ENCODE measurements at places on chromosomes 4 and X.

DNA sequence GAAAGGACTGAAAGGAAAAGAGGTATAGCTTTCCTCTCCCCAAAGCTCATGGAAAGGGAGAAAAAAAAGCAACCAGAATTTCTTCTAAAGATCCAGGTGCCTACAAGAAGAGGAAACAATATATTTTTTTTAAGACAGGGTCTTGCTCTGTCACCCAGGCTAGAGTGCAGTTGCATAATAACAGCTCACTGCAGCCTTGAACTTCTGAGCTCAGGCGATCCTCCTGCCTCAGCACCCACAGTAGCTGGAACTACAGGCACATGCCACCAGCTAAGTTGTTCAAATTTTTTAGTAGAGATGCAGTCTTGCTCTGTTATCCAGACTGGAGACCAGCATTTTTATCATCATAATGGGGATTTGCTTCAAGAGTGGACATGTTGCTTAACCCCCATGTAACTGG is 30.5 kb upstream of the BBS12 start:
- no peak for DNase-seq

DNA sequence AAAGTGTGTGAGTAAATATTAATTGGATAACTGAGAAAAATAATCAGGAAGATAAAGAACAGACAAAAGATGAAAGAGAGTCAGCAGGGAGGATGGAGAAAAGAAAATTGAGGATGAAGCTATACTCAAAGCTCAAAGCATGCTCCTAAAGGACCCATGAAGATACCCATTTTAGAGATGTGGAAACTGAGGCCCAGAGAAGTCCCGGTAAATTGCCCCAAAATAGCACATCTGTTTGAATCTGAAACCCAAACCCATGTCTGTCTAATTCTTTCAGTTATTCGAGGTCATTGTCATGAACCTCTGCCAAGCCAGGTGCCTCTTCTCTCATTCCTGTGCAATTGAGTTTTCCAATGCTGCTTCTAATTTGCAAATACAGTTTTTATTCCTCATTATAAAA is 29.6 kb upstream of the MSX1 start:
- no peak for DNase-seq

GRCh38 chr4:105520819-105521790 is 31.3 kb upstream of the ARHGEF38 start:
- DNase-seq, result peak; percentile 38

DNA sequence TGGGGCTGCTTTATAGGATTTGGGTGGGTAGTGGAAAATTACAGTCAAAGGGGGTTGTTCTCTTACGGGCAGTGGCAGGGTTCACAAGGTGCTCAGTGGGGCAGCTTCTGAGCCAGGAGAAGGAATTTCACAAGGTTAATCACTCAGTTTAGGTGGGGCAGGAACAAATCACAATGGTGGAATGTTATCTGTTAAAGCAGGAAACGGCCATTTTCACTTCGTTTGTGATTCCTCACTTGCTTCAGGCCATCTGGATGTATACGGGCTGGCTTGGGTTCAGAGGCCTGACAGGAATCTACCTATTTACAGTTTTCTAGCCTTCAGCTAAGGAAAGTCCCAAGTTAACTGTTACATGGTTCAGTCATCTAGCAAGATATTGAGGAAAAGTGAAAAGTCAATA is 1003.5 kb downstream of the STPG2 start:
- no peak for DNase-seq

- no peak for DNase-seq
Observed at GRCh38 chrX:132636080-132636479, 147.2 kb upstream of the MBNL3 start.

GRCh38 chr4:15963576-15963975 is 601 bp upstream of the FGFBP2 start:
- no peak for DNase-seq

- DNase-seq, result no peak
Observed at GRCh38 chr4:14752341-14753046, 249.8 kb upstream of the CPEB2 start.

- DNase-seq, result no peak
Observed at GRCh38 chr4:55386840-55387239, 8.9 kb upstream of the TMEM165 start.

DNA sequence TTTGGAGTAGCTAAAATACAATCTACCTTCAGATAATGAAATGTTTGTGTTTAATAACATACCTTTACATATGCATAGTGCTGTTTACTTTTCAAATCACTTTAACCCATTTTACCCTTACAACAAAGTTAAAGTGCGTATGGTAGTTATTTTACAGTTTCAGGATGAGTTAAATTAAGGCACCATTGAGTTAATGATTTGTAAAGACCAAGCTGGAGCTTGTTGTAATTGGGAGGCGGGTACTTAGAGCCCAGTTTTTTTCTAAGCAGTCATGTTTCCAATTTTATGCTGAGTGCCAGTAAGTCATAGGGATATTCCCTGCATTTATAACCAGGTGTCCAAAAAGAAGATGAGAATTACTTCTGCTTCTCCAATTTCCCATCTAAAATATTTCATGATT is 84.2 kb upstream of the NRK start:
- no peak for DNase-seq

DNA sequence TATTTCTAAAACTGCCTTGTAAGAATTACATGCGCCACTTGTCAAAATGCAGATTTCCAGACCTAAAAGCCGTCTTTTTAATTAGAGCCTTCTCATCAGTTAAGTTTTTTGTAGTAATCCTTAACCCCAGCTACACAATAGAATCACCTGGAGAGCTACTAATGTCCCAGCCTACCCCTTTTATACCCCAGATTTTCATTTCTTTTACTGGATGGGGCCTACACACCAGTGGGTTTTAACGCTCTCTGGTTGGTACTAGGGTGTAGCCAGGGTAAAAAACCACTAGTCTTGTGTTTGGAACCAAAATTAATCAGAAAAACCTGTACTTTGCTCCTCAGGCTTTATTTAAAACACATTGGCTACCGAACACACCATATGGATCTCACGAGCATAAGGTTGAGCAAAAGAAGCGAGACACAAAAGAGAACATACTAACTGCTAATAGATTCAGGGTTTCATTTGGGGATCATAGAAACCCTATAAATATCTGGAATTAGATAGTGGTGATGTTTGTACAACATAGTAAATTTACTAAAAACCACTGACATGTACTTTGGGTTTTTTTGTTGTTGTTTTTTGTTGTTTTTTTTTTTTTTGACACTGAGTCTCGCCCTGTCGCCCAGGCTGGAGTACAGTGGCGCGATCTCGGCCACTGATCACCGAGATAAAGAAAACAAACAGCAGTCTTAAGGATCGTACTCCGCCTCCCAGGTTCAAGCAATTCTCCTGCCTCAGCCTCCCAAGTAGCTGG is 30.6 kb downstream of the BBS12 start:
- DNase-seq, result no peak

- no peak for DNase-seq
Observed at GRCh38 chrX:127963696-127964095, 88.5 kb downstream of the ACTRT1 start.

DNA sequence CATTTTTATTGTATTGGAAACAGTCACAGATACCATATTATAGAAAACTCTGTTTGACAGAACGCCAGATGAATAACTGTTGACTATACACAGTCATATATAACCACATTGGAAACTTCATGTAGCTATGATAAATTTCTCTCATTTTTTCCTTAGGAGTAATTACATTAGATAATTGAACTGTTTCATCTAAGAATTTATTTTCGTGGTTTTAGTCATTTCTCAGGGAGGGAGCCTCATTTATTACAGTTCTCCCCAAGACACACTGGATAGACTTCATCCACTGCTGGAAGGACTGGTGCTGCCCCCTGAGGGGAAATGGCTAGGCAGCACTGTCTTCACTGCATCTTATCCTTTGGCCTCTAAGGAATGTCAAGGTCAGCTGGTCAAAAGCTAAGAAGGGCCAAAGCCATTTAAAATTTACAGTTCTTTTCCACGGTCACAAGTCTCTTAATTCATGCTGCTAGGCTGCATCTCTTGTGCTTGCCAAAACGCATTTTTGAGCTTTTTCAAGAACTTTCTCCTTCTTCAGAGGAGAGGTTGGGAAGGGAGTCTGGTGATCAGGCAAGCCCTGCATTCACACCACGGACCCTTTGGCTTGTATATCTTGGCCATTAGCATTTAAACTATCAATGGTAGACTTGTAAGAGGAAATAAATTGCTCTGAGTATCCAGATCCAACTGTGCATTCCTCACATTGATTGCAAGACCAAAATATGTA is 145.1 kb downstream of the CBR4 start:
- no peak for DNase-seq

GRCh38 chr4:19807505-19807904 is 444.2 kb upstream of the SLIT2 start:
- DNase-seq, result no peak

- DNase-seq, result no peak
Observed at GRCh38 chr4:16641971-16642370, 256.5 kb downstream of the LDB2 start.

- no peak for DNase-seq
Observed at GRCh38 chrX:2710041-2710840, 19.1 kb downstream of the CD99 start.

DNA sequence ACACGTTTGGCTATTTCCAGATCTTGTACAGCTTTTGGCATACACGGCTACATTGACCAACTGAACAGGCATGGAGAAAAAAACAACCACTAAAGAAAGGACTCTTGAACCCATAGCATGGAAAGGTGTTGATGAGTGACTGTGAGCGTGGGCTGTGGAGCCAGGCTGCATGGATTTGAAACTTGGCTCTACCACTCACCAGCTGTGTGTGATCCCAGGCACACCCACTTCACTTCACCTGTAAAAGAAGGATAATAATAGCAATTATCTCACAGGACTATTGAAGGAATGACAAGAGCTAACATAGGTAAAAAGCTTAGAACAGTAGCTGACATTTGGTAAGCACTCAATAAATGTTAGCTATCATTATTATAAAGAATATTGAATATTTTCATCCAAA is 301.7 kb upstream of the CPEB2 start:
- no peak for DNase-seq

GRCh38 chr4:112531146-112531545 is 15.2 kb upstream of the NEUROG2 start:
- DNase-seq, result no peak

DNA sequence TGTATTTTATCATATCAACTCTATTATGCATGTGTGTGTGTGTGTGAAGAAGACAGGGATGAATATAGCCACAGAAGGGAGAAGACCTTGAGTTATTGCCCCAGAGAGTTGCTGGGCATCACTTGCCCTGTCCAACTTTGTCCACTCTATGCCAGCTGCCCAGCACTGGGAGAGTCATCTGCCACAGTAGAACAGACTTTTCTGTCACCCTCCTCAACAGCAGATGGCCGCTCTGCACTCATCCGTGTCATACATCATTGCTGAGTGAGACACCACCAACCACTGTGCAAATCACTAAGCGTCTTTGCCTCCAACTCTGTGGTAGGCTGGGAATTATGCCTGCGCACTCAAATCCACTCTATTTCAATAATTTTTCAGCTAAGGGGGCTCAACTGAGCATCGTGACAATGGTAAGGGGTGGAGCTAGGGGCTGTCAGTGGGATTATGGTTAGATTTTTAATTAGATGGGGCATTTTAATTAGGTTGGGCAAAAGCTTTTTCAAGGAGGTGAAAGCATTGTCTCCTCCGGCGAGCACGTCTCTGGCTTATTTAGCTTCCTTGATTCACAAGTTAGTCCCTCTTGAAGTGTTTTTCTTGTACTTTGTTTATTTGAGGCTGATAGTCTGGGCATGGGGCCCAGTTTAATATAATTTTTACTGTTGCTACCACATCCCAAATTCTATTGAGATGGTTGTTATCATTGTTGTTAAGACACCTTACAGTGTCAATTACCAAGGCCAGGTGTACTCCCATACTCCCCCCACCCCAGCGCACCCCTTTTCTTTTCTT is 100.1 kb upstream of the KLF3 start:
- DNase-seq, result no peak

DNA sequence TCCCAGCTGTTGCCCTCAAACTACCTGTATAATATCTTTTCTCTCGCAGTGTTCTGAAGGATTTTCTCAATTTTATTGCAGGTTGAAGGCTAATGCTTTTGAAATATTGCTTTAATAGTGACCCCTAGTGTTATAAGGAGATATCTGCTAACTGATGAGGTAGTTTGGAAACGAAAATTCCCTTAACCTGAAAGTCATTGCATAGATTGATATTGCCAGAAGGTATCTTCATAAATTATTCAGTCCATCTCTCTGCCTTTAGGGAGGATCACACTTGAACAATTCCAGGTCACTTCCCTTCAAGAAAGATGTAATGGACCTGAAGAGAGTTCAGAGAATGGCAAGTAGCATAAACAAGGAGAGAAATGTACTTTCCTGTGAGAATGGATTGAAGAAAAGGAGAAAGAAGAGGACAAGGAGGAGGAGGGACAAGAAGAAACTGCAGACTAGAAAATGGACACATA is 44.1 kb downstream of the TIGD4 start:
- DNase-seq, result peak; percentile 61

DNA sequence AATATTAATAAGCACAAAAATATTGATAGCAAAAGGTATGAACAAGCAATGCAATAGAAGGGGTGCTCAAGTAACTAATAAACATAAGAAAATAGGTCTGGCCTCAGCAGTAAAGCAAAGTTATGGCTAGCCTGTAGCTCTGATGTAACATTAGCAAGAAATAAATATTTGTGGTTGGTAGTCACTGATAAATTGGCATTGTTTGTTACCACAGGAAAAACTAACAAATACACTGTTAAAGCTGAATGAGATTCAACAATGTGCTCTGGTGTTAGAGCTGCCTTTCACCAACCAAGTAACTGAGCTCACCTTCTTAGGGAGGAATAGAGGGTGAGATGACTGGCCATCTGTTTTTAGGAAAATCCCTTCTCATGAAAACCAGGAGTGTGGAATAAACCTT is 71.4 kb downstream of the AREG start:
- no peak for DNase-seq

GRCh38 chr4:152748619-152749018 is 30.9 kb downstream of the TIGD4 start:
- no peak for DNase-seq

DNA sequence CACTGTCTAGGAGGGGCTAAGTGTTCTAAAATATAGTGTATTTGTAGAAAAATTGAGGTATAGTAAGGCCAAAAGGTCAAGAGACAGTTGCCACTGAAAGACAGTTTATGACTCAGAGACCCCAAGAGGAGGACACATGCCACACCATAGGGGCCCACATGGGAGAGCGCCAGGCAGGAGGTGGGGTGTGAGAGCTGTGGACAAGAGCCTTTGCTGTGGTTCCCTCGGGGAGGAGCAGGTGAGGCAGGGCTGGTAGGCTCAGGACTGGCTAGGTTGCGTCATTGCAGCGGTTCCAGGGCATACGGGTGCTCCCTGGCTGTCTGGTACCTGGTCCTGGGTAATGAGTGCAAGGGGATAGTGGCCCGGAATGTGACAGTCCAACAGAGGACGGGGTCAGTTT is 37.6 kb downstream of the CCNQ start:
- DNase-seq, result peak; percentile 35

- DNase-seq, result peak; percentile 19
Observed at GRCh38 chr4:110184140-110184790, 14.2 kb downstream of the ELOVL6 start.

DNA sequence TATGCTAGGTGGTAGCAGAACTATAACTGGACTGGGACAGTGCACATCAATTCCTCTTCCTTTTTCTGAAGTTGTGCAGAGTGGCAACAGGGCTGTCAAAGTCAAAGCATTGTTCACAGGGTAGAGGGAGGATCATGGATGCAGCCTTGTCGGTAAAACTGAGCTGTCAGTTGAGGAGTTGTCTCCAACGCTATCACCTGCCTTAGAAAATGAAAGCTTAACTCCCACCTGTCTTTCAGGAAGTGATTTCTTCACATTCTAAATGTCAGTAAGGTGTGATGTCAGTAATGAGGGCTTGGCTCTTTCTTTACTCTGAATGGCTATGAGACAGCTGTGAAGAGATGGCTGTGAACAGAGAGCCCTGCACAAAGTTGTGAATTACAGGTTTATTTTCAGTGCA is 66.4 kb upstream of the BANK1 start:
- no peak for DNase-seq

GRCh38 chr4:2352729-2353221 is 65.7 kb downstream of the ZFYVE28 start:
- no peak for DNase-seq

Data from AML-193 (cell line).